ENCODE measurements at places on chromosomes 1 and 21.

DNA sequence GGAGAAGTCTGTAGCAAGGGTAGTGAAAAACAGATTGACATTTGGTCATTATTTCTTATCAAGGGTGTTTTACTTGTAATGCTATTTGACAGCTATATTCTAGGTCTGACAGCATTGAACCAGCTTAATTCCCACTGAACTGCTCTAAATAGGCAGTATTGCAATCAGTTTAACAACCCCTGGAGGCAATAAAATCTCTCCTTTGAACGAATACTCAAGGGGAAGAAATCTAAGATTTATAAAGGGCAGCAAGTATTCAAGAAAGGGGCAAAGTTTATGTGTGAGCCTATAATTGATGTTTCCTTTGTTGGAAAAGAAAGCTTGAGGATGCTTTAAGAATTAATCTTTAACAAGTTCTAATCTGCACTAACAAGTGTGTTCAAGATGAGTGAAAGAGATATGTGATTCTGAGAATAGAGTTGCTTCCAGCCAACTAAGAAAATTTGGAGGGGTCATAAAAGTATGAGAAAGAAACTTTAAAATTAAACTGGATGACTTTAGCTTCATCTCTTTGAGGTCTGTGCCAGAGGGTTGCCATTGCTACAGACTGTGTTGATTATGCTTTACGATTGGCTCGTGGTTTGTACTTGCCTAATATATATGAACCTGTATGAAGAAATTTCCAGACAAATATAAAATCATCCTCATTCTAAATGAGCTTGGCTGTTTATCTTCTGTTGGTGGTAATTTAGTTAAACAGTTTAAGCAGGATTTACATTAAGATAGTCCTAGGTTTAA is 72.5 kb downstream of the ZNF326 start:
- no peak for DNase-seq

- no peak for DNase-seq
Observed at GRCh38 chr1:211822677-211823407, 7.7 kb downstream of the LPGAT1 start.

GRCh38 chr1:222417264-222417663 is 130.6 kb downstream of the HHIPL2 start:
- DNase-seq: no peak

DNA sequence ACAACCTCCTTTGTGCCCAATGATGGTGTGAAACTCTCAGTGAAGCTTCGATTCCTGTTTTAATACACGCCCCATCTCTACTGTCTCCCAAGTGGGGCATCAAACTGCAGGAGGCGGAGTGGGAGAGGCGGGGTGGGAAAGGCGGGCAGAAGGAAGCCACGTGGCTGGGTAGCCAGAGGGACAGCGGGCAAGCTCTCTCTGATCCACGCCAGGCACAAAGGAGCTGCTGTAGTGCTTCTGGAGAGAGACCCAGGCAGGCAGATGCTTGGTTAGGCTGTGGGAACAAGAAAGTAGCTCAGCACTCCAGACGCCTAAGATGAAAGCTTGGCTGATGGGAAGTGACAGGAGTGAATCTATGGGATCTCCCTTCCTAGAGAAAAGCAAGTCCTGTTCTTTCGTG is 25.7 kb downstream of the TRIM67 start:
- no peak for DNase-seq

GRCh38 chr21:24148461-24148860 is 1458.8 kb downstream of the MRPL39 start:
- no peak for DNase-seq

DNA sequence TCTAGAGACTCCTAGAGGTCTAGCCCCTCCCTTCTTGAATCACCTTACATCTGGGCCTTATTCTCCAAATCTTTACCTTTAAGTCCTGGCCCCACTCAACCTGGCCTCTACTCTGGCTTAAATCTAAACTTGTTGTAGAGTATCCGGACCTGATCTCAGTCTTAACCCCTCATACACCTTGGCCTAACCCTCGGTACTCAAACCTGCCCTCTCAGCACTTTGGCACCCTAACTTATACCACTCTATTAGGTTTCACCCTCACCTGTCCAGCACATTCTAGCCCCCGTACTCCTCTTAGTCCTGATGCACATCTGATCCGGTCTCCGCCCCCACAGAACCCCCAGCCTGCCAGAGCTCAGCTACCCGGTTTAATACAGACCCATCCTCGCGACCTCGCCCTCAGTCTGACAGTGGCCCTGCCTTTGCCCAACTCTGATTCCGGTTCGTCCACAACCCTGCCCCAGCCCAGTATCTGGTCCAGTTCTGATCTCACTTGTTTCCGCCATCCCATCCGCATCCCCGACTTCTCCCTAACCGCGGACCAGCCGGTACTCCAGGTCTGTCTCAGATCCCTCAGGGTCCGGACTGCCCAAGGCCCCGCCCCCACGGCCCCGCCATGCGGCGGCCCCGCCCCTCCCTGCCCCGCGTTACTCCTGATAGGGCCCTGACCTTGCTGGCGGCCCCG is 1.5 kb downstream of the TRIM62 start:
- no peak for DNase-seq

DNA sequence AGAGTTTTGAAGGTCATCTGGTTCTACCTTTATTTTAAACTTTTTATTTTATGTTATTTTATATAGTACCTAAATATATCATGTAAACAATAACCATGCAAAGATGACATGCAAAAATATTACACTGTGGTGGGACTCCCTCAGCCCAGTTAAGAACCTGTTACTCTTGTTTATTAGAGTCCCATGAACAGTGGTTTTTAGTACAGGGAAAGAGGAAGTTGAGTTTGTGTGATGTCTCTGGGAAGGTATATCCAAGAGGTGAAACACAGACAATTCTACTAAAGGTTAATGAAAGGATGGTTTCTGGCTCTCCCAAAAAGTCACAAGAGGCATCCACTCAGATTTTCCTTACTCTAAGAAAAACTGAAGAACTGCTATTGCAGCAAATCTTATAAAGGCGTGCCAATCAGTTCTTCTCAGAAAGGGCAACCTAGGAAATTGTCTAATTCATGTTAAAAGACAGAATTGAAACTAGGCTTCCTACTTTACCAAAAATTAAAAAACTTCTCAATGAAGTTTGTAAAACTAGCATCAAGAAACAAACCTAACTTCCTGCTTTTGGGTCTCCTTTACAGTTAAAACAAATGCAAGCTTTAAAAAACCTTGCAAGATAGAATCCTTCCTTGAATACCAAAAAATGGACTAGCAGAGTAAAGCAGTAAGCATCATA is 19.9 kb downstream of the GFI1 start:
- DNase-seq: no peak
